ENCODE measurements at places on chromosomes 6 and 20.

DNA sequence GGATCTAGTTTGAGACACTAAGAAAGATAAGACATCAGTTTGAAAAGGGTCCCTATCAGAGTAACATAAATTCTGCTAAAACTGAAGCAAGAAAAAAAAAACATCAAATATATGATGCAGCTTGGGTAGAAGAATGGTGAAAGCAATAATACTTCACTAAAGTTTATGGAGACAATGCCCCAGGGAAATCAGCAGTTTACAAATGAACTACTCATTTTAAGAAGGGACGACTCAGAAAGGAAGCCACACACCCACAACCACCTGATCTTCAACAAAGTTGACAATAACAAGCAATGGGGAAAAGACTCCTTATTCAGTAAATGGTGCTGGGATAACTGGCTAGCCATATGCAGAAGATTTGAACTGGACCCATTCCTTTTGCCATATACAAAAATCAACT lies 143.5 kb downstream of the TPBG start:
- no peak for DNase-seq

GRCh38 chr20:38170219-38170825 lies 5.3 kb upstream of the TGM2 start:
- DNase-seq: no peak

DNA sequence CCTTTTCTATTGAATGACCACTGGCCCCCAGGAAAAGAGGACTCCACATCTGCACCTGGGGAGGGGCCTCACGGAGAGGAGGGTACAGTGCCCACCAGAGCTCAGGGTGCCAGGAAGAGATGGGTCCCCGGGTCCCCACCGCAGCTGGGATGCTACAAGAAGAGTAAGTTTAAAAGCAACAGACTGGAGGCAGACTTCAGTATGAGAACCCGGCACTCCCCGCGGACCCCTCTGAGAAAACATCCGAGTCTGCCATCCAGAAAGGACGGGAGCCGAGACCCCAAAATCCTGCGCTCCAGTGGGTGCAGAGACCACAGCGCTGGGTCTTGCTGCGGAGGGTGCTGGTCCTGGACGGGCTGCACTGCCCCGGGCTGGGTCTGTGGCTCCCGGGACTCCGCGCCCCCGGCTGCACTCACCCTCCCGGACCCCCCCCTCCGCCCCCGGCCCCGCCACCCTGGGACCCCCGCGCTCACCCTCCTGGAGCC lies 350 bp downstream of the HELZ2 start:
- DNase-seq: no peak

GRCh38 chr6:170162011-170162774 lies 128.7 kb downstream of the DLL1 start:
- DNase-seq: no peak

DNA sequence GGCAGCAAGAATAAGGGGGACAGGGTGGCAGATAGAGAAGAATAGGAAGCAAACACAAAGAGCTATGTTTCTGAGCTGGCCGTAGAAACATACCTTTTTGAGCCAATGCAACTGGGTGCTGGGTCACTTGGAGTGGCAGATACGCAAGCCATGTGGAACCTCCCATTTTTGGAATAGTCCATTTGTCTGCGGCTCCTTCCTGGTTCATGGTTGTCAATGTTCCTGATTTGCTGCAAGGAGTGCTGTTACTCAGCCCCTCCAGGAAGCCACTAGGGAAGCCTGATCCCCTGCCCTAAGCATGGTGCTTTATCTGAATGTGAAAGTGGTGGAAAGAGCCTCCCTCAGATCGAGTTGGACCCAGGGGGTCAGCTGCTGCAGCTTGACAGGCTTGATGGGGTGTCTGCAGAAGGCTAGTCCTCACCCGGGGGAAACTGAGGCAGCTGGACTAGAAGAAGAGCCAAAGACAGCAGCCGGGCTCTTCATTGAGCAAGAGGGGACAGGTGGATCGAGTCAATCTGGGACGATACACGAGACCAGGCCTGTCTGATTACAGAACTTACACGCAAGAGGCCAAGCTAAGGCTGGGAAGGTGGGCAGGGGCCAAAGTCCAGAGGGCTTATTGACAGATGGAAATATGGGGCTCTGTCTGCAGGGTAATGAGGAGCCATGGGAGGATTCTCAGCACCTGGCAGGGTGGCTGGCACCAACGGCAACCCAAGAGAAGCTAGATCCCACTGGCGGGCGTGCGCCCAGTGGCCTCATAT lies 57.4 kb upstream of the CTNNBL1 start:
- no peak for DNase-seq

GRCh38 chr6:16436550-16436949 lies 198.2 kb downstream of the GMPR start:
- DNase-seq: no peak

DNA sequence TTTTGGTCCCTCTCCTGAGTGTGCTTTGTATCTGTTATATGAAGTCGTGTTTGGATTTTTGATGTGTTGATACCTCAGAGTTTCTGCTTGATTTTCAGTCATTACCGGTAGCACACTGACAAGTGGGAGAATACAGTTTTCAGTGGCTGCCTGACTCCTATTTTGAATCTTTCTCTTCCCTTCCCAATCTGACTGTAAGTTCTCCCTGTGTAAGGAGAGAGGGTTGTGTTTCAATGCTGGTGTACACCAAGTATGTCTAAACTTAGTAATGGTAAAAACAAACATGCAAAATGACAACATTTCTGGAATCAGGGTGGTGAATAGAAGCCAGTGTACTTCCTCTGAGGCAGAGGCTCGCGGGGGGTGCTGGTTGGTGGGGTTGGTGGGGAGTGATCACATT lies 103.4 kb downstream of the HIVEP1 start:
- DNase-seq: no peak

- DNase-seq: no peak
Measured at GRCh38 chr20:38395165-38395564, 40.0 kb downstream of the SNHG17 start.

DNA sequence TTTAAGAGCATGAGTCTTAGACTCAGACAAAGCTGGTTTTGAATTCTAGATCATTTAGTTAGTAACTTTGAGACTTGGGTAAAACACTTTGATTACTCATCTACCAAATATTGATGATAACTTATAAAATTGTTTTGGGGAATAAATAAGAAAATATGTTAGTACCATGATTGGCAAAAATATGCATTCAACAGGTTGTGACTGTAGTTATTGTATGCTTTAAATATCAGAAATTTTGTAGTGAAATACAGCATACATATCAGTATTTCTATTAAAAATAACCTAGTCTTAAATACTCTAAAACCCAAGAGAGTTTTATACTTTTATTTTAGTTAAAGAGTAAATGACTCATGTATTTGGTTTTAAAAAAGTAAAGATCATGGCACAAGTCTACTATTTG lies 68.7 kb downstream of the ENPP1 start:
- no peak for DNase-seq

GRCh38 chr6:13711324-13711732 lies 307 bp downstream of the RANBP9 start:
- no peak for DNase-seq

DNA sequence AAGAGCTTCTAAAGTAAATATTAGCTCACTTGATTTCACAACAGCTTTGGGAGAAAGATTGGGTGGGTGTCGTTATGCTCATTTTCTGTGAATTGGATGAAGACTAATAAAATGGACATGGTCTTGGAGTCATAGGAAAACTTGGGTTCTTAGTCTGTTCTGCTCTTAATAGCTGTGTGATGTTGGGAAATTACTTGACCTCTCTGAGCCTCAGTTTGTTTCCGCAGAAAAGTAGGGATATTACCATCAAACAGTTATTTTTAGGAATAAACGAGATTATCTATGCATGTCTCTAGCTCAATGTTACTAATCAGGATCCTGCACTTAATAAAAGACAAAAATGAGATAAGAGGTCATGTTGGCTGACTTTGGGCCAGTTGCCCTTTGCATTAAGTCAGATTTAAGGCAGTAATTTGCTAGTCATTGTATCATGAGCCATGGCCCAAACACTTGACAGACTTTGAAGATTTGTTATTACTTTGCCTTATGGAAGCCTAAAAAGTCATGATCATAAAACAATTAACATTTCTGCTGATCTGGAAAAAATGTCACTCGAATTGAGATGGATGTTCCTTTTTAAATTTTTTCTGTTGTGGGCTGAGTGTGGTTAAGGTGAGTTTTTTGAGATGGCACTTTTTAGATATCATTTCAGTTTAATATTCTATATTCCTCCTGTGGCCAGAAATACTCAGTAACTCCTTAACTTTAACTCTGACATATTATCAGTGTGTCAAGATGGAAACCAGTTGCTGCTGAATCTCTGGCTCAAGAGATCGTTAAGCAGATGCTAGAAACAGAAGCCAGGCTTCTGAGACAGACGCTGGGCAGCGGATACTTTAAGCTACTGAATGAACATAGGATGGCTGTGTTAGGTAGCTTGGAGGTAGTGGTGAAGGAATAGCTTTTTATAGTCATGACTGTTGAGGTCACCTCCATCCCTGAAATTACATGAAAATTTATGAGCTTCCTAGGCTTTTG lies 291.6 kb downstream of the PHF3 start:
- DNase-seq: no peak

DNA sequence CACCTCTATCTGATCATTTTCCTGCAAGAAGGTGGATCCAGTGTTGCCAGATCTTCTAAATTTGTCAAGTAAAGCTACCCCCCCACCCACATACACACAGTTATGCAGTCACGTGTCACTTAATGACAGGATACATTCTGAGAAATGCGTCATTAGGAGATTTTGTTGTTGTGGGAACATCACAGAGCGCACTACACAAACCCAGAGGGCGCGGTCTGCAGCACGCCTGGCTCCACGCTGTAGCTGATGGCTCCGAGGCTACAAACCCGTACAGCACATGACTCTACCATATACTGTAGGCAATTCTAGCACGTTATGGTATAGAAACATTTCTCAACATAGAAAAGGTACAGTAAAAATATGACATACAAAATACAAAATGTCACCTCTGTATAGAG lies 126.9 kb downstream of the SYCP2 start:
- no peak for DNase-seq

DNA sequence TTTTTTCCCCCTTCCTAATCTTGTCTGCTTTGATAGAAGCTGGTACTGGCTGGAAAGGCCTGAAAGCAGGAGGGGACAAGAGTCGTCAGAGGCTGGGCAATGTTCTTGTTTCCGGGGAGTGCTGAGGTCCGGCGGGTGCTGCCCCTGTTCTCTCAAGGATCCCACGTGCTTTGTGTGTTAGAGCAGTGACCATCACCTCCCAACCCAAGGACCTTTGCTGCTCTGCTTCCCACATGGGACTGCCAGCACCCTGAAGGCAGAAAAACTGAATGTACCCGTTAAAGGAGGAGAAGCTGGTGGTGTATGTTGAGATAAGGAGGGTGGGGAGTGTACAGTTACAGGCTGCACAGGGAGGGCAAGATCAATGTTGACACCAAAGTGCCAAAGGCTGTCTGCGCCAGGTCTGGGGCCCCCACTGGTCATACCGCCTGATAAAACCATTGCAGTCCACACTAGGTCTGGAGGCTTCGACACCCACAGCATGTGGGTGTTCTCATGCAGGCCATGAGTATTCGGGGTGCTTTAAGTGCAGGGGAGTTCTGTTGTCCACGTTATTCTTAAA lies 15.0 kb downstream of the C20orf173 start:
- no peak for DNase-seq

DNA sequence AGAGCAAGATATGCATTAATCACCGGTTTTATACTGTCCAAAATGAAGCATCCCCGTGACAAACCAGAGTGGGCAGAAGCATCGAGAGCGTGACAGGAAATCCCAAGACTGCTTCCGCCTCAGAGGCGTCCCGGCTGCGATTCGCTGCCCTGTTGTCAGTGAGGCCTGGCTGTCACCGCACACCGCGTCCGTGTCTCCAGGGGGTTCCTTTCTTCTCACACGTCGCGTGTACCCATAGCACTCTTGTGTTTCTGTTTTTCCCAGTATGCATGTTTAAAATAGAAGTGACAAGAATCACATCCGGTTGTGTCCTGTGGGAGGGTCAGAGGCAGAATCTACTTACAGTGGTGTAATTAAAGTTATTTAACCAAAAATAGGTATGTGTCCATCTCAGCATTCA lies 8.3 kb upstream of the ADRM1 start:
- no peak for DNase-seq

GRCh38 chr6:21359926-21360325 lies 233.6 kb upstream of the SOX4 start:
- no peak for DNase-seq

GRCh38 chr20:32858189-32858588 lies 534 bp upstream of the EFCAB8 start:
- no peak for DNase-seq

- no peak for DNase-seq
Measured at GRCh38 chr6:6497541-6497940, 91.0 kb upstream of the LY86 start.

- DNase-seq: no peak
Measured at GRCh38 chr20:63212792-63213191, 3.1 kb downstream of the YTHDF1 start.

GRCh38 chr20:47246061-47246777 lies 110.3 kb downstream of the ZMYND8 start:
- no peak for DNase-seq

DNA sequence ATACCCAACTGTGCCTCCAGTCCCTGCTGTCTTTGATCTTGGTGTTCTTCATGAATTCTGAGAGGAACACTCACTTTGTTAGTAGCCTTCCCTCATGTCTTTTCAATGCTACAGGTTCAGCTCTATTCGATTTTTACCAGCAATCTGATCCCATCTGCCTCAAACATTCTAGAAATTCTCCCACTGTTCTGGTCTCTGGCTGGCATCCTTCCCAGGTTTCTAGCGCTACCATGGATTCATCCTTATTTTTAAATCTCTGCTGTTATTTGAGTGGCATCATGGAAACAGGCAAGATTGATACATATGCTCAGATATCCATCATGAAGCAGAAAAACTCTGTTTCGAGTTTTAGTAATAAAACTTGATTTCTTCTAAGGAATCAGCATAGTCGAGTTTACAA lies 94.8 kb downstream of the GRM1 start:
- DNase-seq: no peak

- no peak for DNase-seq
Measured at GRCh38 chr6:112298816-112299281, 44.5 kb upstream of the LAMA4 start.

- DNase-seq: no peak
Measured at GRCh38 chr6:39169448-39170344, 54.7 kb upstream of the SAYSD1 start.

DNA sequence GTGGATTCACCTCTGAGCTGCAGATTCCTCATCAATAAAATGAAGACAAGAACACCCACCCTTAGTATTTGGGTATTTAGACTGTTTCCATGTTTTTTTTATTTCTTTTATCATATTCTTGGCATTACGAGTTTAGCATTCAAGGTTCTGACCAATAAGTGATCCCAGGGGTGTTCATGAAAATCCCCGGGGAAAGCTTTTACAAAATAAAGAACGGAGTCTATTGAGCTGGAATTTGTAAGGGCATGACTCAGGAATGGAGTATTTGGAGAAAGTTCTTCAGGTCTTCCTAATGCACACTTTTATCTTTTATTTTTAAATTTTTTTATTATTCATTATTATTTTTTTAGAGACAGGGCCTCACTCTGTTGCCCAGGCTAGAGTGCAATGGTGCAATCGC lies 19.4 kb upstream of the TOX2 start:
- DNase-seq: no peak

- DNase-seq: no peak
Measured at GRCh38 chr20:17651760-17652388, 30.2 kb downstream of the RRBP1 start.

Data from left ventricle myocardium inferior (tissue), 1 donor.